ENCODE measurements at places on chromosomes 1 and 21. TPM values are rescaled to one million over a fixed set of nuclear protein-coding genes. Genes with fewer than 3 reads are reported as not detected.
A peak's percentile ranks its signal among the peaks of the same experiment; 100 is the strongest.

The CYP4X1 gene
- total RNA-seq = 32.6 TPM

The LIPI gene
- not detected for total RNA-seq

The OR2L2 gene
- 0.66 TPM for total RNA-seq

The EFNA4 gene
- 23.9 TPM for total RNA-seq

The C1orf115 gene
- 38.1 TPM for total RNA-seq

The PPM1J gene
- 5.3 TPM for total RNA-seq

The TSTD1 gene
- 57.3 TPM for total RNA-seq

The C1orf174 gene
- 24.9 TPM for total RNA-seq

- no peak overlapping the region for H3K27ac ChIP-seq
- H3K4me3 ChIP-seq = no peak overlapping the region
- H3K4me1 ChIP-seq = no peaks in the 10 kb centered on the region
Measured at GRCh38 chr1:68111519-68112436, 61.4 kb upstream of the DIRAS3 start.

DNA sequence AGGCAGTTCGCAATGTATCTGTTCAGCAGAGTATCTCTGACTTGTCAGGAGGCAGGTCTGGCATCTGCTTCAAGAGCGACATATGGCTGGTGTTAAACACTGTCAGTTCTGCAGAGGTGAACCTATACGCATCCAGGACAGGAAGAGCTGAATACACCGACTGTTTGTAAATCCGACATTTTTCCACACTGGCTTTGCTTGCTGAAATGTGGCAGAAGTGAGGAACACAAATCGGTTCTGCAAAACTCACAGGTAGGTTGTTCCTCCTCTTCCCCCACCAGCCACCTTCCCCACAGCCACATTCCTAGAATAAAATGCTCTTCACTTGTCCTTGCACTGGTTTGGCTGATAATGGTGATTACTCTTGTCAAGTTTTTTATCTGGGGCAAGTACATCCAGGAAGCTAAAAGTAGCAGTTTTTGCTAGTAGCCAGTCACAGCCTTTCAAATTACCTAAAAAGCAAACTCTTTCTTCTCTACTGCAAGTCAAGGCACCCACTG lies 289.2 kb downstream of the GRIK1 start:
- no peak for DNase-seq
- no peaks in the 10 kb centered on the region for H3K36me3 ChIP-seq
- no peak overlapping the region for H3K4me3 ChIP-seq

- no peaks in the 10 kb centered on the region for H3K36me3 ChIP-seq
- no peak overlapping the region for H3K4me3 ChIP-seq
- H3K27ac ChIP-seq = no peak overlapping the region
- H3K27me3 ChIP-seq = no peaks in the 10 kb centered on the region
- no peak for DNase-seq
- no peaks in the 10 kb centered on the region for H3K4me1 ChIP-seq
Measured at GRCh38 chr1:164510435-164510834, 48.5 kb upstream of the PBX1 start.

DNA sequence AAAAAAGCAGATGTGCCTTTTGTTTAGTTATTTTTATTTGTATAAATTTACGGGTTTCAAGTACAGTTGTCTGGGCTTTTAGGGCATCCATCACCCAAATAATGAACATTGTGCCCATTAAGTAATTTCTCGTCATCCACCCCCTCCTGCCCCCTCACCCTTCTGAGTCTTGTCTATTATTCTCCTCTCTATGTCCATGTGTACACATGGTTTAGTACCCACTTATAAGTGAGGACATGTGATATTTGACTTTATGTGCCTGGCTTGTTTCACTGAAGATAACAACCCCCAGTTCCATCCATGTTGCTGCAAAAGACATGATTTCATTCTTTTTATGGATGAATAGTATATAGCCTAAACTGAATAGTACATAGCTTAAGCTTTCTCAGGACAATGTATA lies 189.2 kb downstream of the ZP4 start:
- H3K27me3 ChIP-seq = no peaks in the 10 kb centered on the region
- no peak overlapping the region for H3K4me3 ChIP-seq
- no peaks in the 10 kb centered on the region for H3K36me3 ChIP-seq
- no peak for DNase-seq

GRCh38 chr21:43370888-43371570 lies 55.9 kb downstream of the SIK1 start:
- peaks cover 14% of the 10 kb centered on the region for H3K4me1 ChIP-seq
- H3K27ac ChIP-seq = no peak overlapping the region
- DNase-seq = no peak
- no peaks in the 10 kb centered on the region for H3K27me3 ChIP-seq
- no peak overlapping the region for H3K4me3 ChIP-seq
- H3K36me3 ChIP-seq = no peaks in the 10 kb centered on the region

DNA sequence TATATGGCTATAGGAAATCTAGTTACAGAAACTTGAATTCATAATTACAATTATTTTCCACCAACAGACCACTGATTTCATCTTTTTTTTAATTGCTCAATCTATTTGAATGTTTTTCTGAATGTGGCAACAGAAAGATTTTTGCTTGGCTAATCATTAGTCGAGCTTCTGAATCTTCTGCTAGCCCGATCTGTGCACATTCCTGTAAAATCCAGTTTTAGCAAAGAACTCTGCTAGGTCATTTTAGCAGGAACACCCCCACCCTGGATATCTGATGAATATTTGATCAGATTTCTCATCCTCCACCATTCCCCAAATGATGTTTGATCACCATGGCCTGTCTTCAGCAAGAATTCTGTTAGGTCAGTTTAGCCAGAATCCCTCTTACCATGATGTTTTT lies 176.3 kb downstream of the LEPR start:
- H3K4me1 ChIP-seq = no peaks in the 10 kb centered on the region
- no peak overlapping the region for H3K27ac ChIP-seq
- H3K27me3 ChIP-seq = no peaks in the 10 kb centered on the region
- no peak overlapping the region for H3K4me3 ChIP-seq
- H3K36me3 ChIP-seq = peaks cover 5% of the 10 kb centered on the region

DNA sequence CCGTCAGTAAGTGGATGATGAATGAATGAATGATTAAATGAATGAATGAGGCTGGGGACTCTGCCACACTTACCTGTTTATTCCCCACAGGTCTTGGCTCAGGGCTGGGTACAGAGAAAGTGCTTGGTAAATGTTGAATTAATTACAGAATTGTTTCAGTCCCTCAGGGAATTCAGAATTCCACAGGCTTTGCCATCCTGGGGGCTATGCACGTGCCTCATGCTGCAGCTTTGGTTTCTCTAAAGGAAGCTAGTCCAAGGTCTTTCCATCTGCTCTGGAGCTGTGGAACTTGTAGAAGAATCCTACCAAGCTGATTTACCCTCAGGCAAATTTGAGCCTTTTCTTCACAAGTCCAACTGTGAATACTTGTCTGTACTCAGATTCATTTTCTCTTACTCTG lies 376.8 kb upstream of the AJAP1 start:
- no peaks in the 10 kb centered on the region for H3K4me1 ChIP-seq
- H3K36me3 ChIP-seq = no peaks in the 10 kb centered on the region
- no peak overlapping the region for H3K27ac ChIP-seq
- H3K4me3 ChIP-seq = no peak overlapping the region
- H3K27me3 ChIP-seq = peaks cover 3% of the 10 kb centered on the region
- no peak for DNase-seq

DNA sequence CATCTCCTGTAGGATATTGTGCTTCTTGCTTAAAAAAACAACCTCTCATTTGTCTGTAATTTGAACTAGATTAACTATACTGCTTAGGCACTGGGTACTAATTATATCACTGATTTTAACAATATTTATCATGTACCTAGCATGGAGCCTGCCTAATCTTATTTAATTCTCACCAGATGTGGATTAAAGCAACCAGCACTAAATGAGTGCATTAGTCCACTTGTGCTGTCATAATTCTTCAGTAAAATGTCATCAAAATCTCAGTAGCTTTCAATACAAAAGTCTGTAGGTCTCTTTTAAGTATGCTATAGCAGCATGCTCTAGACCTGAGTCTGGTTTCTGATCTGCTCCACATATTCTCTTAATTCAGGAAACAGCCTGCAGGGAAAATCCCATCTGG lies 368.1 kb downstream of the NCAM2 start:
- no peak overlapping the region for H3K4me3 ChIP-seq
- H3K36me3 ChIP-seq = no peaks in the 10 kb centered on the region
- H3K27me3 ChIP-seq = no peaks in the 10 kb centered on the region
- H3K27ac ChIP-seq = no peak overlapping the region

- DNase-seq = peak; percentile 61
- H3K4me1 ChIP-seq = no peaks in the 10 kb centered on the region
- H3K36me3 ChIP-seq = no peaks in the 10 kb centered on the region
- H3K27ac ChIP-seq = peak within 1 kb of the TSS; percentile 69
- H3K4me3 ChIP-seq = peak within 1 kb of the TSS; percentile 89
- no peaks in the 10 kb centered on the region for H3K27me3 ChIP-seq
Measured at GRCh38 chr1:77888081-77888780, at the start of gene NEXN. NEXN (plus strand) TSS chr1:77888624; CDS start chr1:77916107, 27,483 bp downstream.

- no peak overlapping the region for H3K27ac ChIP-seq
- H3K36me3 ChIP-seq = no peaks in the 10 kb centered on the region
Measured at GRCh38 chr1:173097001-173097400, 46.3 kb upstream of the TNFSF18 start.

DNA sequence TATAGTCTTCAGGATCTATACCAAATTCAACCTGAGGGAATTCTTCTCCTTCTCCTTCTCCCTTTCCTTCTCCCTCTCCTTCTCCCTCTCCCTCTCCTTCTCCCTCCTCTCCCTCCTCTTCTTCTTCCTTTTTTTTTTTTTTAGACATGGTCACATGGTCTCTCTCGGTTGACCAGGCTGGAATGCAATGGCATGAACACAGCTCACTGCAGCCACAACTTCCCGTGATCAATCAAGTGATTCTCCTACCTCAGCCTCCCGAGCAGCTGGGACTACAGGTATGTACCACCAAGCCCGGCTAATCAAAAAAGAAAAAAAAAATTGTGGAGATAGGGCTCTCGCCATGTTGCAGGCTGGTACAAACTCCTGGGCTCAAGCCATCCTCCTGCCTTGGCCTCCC lies 51.5 kb downstream of the DNAI4 start:
- no peaks in the 10 kb centered on the region for H3K36me3 ChIP-seq
- no peak overlapping the region for H3K27ac ChIP-seq
- no peak overlapping the region for H3K4me3 ChIP-seq

DNA sequence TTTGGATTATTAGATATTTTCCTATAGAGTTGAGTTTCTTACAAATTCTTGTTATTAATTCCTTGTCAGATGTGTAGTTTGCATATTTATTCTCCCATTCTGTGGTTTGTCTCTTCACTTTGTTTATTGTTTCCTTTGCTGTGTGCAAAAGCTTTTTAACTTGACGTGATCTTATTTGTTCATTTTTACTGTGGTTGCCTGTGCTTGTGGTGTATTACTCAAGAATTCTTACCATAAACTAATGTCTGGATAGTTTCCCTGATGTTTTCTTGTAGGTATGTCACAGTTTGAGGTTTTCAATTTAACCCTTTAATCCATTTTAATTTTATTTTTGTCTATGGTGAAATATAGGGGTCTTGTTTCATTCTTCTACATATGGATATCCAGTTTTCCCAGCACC lies 72.1 kb upstream of the LHX8 start:
- no peak overlapping the region for H3K4me3 ChIP-seq
- DNase-seq = no peak
- H3K36me3 ChIP-seq = no peaks in the 10 kb centered on the region
- H3K4me1 ChIP-seq = no peaks in the 10 kb centered on the region
- no peak overlapping the region for H3K27ac ChIP-seq

GRCh38 chr1:32894019-32894600 lies 7.1 kb downstream of the TMEM54 start:
- H3K27me3 ChIP-seq = peaks cover 1% of the 10 kb centered on the region
- H3K27ac ChIP-seq = peak overlapping the region; percentile 80
- peak overlapping the region; percentile 81 for H3K4me3 ChIP-seq
- no peaks in the 10 kb centered on the region for H3K36me3 ChIP-seq
- peaks cover 4% of the 10 kb centered on the region for H3K4me1 ChIP-seq

DNA sequence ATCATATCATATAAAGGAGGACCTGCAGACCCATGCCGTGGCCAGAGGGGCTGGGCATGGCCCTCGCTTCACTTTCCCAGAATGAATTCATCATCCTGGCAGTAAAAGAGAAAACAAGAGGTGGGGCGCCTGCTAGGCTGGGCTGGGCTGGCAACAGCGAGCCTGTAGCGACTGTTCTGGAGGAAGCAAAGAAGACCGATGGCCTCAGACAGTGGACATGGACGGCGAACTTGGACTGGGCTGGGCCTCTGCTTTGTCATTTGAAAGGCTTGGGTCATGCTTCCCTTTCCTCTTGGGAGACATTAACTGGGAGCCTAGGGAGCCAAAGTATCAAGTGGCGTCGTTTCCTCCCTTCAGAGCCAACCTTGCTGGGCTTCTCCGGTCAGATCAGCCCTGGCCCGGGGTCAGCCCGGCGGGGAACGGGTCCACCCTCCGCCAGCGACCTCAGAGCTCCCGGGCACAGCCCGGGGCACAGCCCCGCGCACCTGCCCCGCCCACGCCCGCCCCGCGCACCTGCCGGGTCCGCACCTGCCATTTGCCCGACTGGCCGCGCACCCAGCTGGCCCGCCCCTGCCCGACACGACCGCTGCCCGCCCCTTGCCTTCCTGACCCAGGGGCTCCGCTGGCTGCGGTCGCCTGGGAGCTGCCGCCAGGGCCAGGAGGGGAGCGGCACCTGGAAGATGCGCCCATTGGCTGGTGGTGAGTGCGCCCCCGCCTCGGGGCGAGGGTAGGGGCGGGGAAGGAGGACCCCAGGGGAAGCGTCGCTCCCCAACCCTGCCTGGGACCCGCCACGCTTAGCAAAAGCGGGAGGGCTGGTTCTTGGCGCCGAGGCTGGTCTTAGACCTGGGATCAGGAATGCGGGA lies at the start of gene FAM3B:
TSS of gene FAM3B (plus strand) at position 602 of the 863 bp plus-strand sequence. CDS start at position 681, 79 bp downstream.
- no peak for DNase-seq
- no peaks in the 10 kb centered on the region for H3K4me1 ChIP-seq
- no peaks in the 10 kb centered on the region for H3K36me3 ChIP-seq
- H3K27ac ChIP-seq = peak within 1 kb of the TSS; percentile 41

DNA sequence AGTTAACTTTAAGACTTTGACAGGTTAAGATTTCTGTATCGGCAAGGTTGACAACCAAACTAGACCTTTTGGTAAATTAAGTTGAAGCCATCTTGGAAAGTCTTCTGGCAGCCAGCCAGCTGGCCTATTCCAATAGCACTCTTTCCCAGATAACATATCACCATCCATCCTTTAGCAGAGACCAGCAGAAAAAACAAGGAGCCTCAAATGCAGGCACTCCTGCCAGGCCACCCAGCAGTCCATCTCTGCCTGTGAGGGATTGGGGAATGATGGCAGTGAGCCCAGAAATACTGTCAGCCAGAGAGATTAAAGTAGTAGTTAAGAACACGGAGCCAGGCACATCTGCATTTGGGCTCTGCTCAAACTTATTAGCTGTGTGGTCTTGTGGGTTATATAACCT lies 19.4 kb downstream of the ZBTB40 start:
- no peaks in the 10 kb centered on the region for H3K4me1 ChIP-seq
- no peaks in the 10 kb centered on the region for H3K27me3 ChIP-seq
- DNase-seq = no peak
- no peak overlapping the region for H3K27ac ChIP-seq
- H3K36me3 ChIP-seq = no peaks in the 10 kb centered on the region

DNA sequence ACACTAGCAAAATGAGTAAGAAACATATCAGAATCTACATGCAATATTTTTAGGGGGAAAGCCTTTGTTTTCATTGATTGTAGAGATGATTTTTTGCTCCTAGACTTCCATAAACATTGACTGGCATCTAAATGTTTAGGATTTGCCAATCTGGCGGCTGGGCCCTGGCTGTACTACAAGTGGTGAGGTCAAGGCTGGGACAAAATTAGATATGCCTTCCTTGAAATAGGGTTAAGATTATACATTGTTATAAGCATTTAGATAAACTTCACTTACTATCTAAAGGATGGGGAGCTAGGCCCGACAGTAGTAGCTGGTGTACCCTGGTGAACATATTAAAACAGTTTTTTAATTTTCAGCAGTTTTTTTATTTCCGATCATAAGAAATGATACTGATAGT lies 5.2 kb downstream of the NFIA start:
- H3K27me3 ChIP-seq = no peaks in the 10 kb centered on the region
- peak overlapping the region; percentile 33 for H3K27ac ChIP-seq
- H3K36me3 ChIP-seq = no peaks in the 10 kb centered on the region
- H3K4me3 ChIP-seq = no peak overlapping the region

Measured in breast epithelium (tissue), 4 donors.